HuH-7.5 (cell line): ENCODE measurements at places on chromosomes 16 and 17.
A peak's percentile ranks its signal among the peaks of the same experiment; 100 is the strongest.

GRCh38 chr16:57374067-57374534, 1.8 kb downstream of the CX3CL1 start:
- DNase-seq, result no peak

DNA sequence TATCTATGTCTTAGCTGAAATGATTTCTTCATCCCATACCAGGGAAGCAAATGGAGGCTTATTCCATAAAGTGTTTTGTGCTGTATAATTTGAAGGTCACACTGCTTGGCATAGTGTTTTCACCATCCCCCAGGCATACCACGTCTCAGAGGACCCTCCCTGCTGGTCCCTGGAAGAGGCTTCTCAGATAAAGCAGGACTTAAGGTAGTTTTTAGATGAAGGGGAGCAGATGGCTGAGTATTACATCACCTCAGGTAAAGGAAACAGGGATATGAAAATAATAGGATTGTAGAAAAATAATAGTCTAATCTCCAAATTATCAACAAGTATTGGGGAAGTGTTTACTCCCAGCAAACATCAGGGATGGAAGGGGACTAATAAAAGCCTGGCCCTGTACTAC, 7.3 kb upstream of the SMG1 start:
- no peak for DNase-seq

DNA sequence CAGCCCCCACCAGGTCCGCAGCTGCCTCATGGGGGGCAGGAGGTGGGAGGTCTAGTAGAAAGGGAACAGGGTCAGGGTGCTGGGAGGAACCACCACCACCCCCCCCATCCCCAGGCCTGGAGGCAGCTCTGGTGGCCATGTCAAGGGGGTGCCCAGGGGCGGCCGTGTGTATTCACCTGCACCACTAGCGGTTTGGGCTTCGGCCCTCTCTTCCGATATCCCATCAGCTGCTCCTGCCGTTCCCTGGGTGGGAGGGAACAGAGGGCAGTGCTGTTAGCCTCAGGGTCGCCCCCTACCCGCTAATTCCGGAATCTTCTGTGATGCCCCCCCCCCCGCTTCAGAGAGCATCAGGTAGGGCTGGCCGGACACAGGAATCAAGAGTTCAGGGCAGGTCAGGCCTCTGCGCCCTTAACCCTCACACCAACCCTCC, 3.8 kb downstream of the CBX4 start:
- DNase-seq, result no peak

- no peak for DNase-seq
These were observed 37.8 kb downstream of the TIMM22 start for GRCh38 chr17:1034652-1035210.

DNA sequence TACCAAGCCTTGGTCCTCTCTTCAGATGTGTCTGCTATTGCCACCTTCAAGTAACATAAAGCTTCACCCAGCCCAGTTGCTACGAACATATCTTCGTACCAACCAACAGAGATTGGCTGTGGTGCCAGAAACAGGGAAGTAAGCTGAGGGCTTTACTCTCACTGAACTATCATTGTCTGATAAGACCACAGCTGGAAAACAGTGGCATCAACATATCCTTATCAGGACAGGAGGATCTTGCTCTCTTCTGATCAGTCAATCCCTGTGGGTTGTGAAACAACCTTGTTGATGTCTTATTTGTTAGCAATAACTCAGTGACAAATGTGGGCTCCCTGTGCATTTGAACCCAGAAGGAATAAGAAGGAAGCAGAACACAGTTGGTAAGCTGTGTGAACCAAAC, 446.3 kb upstream of the MAF start:
- DNase-seq, result no peak

- no peak for DNase-seq
These were observed 173.3 kb downstream of the PRKCB start for GRCh38 chr16:24009098-24009497.

GRCh38 chr17:7835814-7836595, 2.0 kb downstream of the KDM6B start:
- DNase-seq, result no peak

DNA sequence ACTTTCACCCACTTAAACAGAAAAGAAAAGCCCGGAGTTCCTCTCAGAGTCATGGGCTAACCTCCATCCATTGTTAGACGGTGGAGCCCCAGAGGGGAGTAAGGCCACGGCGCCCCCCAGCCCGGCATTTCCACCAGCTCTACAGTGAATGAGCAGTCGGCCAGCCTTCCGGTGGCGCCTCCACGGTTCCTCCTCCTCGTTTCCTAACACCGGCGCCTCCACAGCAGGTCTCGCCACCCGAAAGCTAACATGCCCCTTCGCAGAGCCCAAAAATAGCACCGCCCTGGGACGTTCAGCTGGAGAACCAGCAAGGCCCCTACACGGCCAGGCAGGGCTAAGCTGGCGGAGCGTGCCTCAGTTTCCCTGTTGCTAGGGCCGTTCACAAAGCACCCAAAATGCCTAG, 858 bp downstream of the MMD start:
- DNase-seq, result no peak

DNA sequence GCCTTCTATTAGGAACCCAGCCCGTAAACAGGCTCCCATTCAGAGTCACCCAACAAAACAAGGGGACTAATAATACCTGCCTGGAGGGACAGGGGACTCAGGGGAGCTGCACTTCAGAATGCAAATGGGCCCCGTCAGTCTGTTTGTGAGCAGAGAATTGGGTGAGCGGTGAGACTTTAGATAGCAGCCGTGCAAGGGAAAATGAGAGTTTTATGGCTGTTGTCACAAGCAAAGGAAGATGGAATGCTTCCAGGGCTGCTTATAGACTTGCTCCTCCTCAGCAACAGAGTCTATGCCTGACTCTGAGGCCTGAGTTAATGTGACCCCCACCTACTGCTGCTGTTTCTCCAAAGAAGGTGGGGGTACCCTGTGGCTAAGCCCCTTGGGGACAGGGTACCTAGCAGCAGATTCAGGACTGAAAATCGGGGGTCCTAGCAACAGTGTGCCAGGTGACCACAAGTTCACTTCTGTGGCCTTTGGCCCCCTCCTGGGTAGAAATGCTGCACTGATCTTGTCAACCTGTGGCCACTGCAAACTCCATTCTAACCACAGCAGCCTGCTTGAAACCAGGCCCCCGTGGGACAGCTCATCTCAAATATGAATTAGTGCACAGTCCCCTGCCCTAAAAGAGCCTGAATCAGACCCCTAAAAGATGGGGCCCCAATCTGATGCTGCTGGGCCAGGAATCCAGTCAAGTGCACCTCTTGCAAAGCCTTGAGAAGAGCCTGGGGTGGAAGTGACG, 126.4 kb downstream of the C16orf78 start:
- no peak for DNase-seq

DNA sequence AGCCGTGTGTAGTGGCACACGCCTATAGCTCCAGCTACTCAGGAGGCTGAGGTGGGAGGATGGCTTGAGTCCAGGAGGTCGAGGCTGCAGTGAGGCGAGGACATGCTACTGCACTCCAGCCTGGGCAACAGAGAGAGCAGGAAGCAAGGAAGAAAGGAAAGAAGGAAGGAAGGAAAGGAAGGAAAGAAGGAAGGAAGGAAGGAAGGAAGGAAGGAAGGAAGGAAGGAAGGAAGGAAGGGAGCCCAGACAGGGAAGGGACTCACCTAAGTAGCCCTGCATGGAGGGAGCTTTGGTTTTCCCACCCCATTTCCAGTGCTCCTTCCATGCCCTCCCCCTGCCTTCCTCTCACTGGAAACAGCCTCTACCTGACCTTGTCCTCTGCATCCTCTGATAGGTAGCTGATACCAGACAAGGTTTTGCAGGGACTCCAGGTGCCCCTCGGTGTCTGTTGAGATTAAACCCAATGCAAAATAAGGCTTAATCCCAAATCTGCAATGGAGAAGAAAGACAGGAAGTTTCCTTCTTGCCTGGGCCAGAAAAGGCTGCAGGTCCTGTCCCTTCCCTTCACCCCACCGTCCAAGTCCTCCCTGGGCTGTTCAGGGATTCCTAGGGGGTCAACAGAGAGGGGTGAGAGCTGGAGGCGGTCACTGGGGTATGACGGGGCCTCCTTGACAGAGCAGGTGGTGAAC, 21.5 kb upstream of the CA4 start:
- DNase-seq, result no peak

DNA sequence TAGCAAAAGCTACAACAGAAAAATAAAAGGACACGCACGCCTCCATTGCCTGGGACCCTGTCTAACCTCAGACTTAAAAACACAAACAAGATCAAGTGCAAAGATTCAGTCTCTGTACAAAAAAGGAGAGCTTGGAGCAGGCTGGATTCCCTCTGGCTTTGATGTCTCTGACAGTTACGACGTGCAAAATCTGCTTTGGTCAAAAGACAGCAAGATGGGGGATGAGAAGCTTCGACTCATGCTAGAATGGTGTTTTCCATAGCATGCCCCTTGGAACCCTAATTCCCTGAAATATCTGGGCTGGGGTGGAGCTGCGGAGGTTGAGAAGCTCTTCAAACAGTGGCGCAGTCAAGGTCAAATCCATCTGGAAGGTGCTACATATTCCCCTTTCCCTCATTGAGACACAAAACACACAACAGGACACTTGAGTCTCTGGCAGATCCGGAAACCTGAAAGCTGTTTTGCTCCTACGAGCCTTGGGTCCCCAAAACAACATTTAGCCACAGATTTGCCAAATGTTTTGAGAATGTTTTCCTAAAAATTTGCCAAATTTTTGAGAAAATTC, 9.1 kb downstream of the MYH11 start:
- no peak for DNase-seq

GRCh38 chr17:15943971-15944758, 765 bp upstream of the ADORA2B start:
- no peak for DNase-seq

- no peak for DNase-seq
These were observed 6.2 kb upstream of the ACTG1 start for GRCh38 chr17:81518785-81519283.

DNA sequence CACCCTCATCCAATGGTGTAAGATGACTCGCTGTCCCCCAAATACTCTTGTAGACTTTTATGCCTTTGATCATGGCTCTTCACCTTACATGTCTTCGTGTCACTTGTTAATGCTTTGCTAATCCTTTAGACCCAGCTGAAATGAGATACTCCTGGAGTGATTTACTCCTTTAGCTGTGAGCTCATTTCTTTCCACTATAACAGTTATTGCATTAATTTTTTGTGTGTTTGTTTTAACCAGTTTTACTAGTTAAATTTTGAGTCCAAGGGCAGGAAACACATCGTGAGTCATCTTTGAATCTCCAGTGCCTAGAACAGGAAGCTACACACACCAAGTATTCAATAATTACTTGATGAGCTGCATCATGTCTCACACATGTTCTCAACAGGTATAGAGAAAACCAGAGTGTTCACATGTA, 6.5 kb upstream of the CTCF start:
- no peak for DNase-seq

GRCh38 chr16:30418350-30419181, 11.2 kb downstream of the ZNF771 start:
- no peak for DNase-seq

GRCh38 chr17:65457635-65458257, 103.7 kb downstream of the AXIN2 start:
- no peak for DNase-seq

DNA sequence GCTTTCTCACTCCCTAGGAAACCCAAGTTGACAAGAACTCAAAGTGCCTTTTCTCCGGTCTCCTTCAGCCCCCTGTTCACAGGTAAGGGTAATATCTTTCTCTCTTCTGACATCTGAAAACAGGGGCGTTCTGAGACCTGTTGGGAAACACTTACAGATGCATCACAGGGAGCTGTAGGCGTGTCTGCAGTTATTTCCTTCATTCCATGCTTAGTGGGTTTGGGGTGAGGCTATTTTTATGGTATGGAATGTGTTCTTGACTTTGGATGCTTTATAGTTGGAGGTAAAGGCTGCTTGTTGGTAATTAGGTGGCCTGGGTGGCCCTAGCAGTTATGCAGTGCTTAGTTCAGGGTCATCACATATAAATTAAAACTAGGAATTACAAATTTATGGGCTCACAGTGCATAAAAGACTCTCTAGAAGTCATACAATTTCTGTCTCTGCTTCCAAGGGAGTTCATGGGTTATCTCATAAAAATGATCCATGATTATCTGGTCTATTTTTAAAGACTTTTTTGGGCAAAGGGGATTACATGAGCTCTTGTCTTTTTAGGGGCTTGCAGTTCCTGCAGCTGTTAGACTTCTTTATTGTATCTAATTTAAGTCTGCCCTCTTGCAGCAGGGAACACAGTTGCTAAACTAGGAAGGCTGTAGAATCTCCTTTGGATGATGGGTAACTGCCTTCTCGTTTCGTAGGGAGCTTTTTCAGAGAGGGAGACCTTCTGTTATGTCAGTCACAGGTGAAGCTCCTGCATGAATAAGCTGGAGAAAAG, 10.2 kb downstream of the SOCS7 start:
- DNase-seq, result no peak

- no peak for DNase-seq
These were observed 36.2 kb downstream of the LDHD start for GRCh38 chr16:75080205-75081029.

DNA sequence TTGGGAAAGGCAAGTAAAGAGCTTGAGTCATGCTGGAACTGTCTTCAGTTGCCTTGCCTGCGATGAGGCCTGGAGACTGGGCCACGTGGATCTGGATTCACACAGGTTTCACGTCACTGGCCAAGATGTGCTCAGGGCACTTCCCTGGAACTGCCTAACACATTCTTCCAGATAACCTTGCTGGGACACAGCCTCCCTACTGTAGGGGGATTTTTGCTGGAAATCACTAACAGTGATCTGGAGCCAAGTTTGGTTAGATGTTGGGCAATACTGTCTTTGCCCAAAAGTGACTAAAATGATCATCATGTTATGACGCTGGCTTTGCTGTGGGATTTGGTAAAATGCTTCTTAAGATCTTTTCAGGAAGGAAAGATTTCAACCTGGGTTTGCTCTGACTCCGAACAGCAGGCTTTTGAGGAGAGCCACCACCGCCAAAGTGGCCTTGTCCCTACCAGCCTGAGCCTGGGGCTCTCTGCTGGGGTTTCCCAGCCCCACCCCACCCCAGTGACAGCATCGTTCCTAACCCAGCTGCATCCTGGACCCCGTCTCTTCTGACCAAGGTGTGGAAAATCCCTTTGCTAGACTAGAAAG, 14.7 kb downstream of the C1QTNF1 start:
- no peak for DNase-seq

- DNase-seq, result no peak
These were observed 25.0 kb downstream of the ZNF469 start for GRCh38 chr16:88407807-88408206.

DNA sequence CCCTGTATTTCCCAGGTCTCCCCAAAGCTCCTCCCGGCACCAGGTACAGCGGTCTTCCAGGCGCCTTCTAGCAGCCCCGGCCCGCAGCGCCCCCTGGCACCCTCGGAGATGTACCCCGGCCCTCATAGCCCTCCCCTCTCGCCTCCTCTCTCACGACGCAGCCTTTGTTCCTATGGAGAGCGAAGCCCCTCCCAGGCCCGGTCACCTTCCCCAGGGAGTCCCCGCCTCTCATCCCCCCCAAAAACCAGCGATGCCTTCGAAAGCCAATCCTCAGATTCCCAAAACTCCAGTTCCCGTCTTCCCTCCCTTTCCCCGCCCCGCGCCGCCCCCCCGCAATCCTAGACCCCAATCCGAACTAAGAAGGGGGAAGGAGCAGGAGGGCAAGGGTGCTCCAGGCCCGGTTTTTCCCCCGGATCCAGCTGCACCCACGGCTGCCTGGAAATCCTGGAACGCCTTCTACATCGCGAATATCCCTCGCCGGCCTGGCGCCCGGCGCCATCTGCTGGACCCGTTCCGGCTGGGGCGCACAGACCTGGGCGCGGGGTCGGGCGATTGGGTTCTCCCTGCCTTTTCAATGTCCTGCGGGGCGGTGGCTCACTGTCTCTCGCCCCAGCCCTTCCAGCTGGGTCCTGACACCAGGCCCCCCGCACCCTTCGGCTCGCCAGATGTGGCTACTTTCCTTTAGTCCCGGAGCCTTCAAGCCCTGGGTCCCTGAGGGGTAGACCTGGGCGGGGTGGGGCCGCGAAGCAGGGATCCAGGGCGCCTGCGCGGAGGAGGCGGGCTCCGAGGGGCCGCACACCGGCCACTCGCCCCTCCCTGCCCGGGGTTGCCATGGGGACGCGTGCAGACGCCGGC, at the start of gene DNAH2:
Gene DNAH2, plus strand, starts transcription at position 844 of the 855 bp plus-strand sequence. CDS start 1,991 bp downstream, outside the sequence.
- DNase-seq, result peak; percentile 75
